ENCODE measurements at places on chromosomes 5 and 9.

GRCh38 chr5:55636683-55637082, 75.4 kb downstream of the SLC38A9 start:
- no peak for DNase-seq

GRCh38 chr9:76521906-76522305, 62.9 kb downstream of the GCNT1 start:
- no peak for DNase-seq

- DNase-seq = no peak
Measured at GRCh38 chr9:70672161-70672649, 257.7 kb upstream of the KLF9 start.

- DNase-seq = no peak
Measured at GRCh38 chr9:131393622-131394463, at the start of gene PRRC2B. PRRC2B (plus strand) TSS chr9:131394086; CDS start chr9:131430145, 36,059 bp downstream.

All from GM12878 (cell line).